Natural killer cell treated with Interleukin-12 subunit alpha and Interleukin-12 subunit beta and Interleukin-15 and Interleukin-18, amount 100 ng/mL, for 72 hours (primary cell): ENCODE measurements at places on chromosomes 4 and X.

- no peak for DNase-seq
These were observed 169.4 kb downstream of the AMELX start for GRCh38 chrX:11462648-11463047.

GRCh38 chr4:80655662-80656061 is 320.1 kb downstream of the CFAP299 start:
- no peak for DNase-seq

DNA sequence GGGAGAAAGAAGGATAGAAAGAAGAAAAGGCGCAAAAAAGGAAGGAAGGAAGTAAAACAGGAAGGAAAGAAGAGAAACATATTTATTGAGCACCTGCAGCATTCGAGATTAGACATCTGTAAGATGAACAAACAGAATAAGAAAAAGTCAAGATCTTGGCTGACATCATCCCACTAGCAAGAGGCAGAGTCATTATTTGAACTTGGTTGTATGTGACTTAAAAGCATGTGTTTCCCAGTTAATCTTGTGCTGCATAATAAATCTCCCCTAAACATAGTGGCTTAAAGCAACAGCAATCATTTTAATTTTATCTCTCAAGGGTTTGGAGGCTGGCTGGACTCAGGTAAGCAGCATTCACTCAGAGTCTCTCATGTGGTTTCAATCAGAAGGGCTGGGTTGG is 38.5 kb upstream of the COX7B2 start:
- DNase-seq: no peak

GRCh38 chr4:172989984-172990820 is 178.4 kb upstream of the GALNT7 start:
- DNase-seq: no peak

- no peak for DNase-seq
These were observed 25.1 kb upstream of the UGT2B11 start for GRCh38 chr4:69239557-69240168.

GRCh38 chr4:41175794-41176193 is 38.5 kb downstream of the APBB2 start:
- no peak for DNase-seq

- DNase-seq: no peak
These were observed 41.7 kb downstream of the ATP11C start for GRCh38 chrX:139890991-139891700.

DNA sequence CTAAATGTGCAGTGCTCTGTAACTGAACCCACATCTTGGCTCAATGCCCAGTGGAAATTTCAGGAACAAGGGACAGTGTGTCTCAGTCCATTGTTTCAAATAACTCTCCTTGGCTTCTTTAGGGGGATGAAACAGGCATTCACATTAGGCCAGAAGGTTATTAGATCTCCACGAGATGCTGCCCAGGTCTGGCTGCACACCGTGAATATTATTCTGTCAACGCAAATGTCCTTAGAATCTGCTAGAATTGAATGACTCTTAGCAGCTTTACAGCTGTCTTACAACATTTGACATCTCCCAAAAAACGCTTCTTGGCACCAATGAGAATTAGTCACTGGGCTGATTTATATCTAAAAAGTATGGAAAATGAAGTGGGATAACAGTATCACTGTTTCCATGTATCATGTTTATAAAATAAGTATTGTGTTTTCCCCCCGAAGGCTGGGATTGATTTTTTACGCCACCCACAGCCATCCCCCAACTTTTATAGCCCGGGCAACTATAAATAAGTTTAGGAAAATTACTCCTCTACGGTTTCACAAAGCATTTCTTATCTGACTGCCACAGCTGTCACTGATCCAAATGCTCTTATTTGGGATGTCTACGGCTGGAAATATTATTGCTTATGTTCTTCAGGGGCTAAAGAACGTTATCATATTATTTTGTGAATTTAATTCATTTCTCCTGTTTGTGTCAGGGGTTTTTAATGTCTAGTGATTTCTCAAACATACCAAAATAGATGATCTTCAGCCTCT is 559.7 kb upstream of the FAT1 start:
- no peak for DNase-seq

- no peak for DNase-seq
These were observed 145.1 kb upstream of the ARHGEF9 start for GRCh38 chrX:63930140-63930539.

DNA sequence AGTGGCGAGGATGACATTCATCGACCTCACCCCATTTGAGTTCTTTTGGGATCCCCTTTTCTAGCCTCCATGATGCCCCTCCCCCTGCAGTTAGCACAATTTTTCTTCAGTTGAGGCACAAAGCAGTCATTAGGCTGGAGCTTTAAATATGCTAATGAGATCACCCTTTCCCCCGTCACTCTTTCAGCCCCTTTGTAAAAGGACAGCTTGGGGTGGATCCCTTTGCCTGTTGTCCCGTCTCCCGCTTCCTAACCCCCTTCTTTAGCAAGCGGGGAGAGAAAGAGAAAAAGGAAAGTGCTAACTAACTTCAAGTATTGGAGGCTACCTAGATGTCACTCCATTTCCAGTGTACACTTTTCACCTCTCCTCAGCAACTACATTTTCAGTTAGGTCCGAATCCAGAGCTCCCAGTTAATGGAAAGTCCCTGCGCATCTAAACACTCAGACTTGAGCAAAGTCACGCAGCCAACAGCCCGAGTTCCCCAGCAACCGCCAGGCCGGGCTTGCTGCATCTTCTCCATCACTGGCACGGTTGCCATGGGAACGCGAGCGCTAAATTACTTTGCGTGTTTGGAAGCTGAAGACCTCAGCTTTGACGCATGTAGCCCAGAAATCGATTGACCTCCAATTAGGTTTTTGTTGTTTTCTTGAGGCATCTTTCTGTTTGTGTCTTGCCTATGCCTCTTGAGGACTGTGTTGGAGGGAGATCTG is 76.8 kb downstream of the RTL5 start:
- DNase-seq: no peak
